ENCODE measurements at places on chromosomes 16 and 17.
A peak's percentile ranks its signal among the peaks of the same experiment; 100 is the strongest.

DNA sequence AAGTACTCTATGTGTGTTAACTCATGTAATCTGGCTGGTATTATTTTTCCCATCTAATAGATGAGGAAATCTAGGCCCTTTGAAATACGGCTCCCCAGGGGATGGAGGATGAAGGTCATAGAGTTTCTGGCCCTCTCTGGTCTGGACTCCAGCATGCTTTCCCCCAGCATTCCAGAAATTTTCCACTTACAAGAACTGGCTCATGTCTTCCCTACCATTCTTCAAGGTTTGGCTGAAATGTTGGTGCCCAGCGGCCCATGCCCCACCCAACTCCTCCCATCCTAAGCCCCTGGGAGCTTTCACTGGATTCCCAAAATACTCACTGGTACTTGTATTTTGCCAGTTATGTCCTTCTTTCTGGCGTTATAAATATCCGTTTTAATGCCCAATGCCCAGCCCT is 237.5 kb upstream of the NLRP1 start:
- DNase-seq = no peak

- DNase-seq = peak; percentile 92
Observed at GRCh38 chr17:79046916-79047280, 22.9 kb downstream of the C1QTNF1 start.

- no peak for DNase-seq
Observed at GRCh38 chr16:75319513-75320411, 68.3 kb upstream of the BCAR1 start.

DNA sequence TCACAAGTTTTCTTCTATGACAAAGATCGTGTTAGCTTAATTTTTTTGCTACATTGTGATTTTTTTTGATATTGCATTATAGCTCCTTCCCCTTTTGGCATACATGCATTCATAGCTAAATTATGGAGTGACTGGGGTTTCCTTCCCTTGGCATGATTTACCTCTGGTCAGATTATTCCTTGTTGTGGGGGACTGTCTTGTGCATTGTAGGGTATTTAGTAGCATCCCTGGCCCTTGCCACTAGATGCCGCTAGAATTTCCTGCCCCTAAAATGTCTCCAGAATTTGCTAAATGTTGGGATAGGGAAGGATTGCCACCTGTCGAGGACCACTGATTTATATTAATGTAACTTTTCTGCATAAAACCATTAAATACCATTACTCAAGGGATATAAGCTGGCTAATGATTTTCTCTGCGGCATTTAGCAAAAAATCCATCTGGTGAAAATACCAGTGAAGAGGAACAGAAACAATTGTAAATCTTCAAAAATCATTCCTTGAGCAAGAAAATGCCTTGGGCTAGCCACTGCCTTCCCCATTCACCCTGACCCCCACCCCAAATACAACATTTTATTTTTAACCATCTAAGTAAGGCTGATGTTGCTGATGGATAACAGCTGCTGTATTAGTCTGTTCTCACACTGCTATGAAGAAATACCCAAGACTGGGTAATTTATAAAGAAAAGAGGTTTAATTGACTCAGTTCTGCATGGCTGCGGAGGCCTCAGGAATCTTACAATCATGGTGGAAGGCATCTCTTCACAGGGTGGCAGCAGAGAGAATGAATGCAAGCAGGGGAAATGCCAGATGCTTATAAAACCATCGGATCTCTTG is 195.2 kb downstream of the MAP2K6 start:
- DNase-seq = no peak

DNA sequence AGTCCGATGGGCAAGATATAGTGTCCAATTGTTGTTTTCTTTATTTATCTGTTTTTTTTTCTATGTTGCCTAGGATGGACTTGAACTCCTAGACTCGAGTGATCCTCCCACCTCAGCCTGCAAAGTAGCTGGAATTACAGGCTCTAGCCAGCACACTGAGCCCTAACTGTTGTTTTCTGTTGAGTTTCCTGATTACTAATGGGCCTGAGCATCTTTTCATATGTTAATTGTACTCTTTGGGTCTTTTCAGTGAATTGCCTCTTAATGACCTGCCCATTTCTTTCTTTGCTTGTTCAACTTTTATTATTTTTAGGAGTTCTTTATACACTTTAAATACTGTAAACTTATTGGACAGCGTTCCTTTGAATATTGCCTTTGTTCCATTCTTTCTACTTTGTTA is 213.0 kb downstream of the HS3ST3B1 start:
- no peak for DNase-seq

GRCh38 chr16:85774811-85775210 is 23.9 kb upstream of the C16orf74 start:
- DNase-seq = no peak

GRCh38 chr16:88558457-88559442 is 11.5 kb upstream of the ZC3H18 start:
- peak; percentile 86 for DNase-seq

GRCh38 chr17:81334987-81335772 is 40.1 kb upstream of the SLC38A10 start:
- DNase-seq = no peak

DNA sequence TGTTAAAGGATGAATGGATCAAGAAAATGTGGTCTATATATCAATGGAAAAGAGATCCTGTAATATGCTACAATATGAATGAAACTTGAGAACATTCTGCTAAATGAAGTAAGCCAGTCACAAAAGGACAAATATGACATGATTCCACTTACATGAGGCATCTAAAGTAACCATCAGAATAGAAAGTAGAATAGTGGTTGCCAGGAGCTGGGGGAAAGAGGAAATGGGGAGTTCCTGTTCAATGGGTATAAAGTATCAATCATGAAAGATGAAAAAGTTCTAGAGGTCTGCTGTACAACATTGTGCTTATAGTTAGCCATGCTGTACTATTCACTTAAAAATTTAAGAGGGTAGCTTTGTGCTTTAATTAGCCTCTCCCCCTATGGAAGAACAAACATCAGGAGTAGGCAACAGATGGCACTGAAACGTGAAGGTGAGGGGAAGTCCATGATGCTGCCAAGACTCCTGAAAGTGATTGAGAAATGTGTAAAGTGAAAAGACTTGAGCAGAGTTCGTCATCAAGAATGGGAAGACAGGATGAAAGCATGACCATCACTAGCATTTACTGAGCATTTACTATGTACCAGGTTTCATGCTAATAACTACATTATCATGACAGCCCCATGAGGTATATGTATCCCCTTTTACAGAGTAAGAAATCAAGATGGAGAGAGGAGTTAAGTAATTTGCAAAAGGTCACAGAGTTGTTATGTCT is 167.2 kb downstream of the CYB561 start:
- no peak for DNase-seq

Measured in SK-N-SH (cell line).